ENCODE measurements at places on chromosomes 6 and 20.

DNA sequence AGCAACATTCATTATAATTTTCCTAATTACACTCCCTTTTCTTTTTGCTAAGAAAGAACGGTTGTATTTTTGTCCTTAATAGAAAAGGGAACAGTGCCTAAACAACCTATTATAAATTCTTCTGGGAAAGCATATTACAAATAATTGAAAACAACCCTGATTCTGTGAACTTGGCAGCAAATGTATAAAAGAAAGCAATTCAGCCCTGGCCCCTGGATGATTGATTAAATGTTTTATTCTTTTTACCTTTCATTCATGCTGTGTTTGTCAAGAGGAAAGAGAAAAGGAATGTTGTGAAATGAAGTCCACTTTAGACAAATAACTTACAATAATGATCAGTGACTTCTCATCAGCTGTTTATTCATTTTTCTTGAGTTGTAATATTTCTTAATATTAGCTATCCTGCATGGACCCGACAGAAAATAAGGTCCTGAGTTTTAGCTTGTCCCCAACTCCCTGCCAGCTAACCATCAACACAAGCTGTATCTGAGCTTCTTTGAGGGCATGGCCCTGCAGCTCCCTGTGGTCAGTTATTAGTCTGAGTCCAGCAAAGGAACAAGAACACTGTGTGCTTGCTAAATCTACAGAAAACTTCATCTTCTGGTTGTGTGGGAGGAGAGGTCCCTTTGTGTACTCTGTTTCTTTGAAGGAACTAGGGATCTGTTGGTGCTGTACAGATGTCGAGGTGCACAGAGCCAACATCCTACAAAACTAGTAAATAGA is 248.2 kb downstream of the LAMA2 start:
- ATAC-seq = no peak

GRCh38 chr20:57762531-57763234 is 52.9 kb upstream of the PMEPA1 start:
- ATAC-seq = no peak

DNA sequence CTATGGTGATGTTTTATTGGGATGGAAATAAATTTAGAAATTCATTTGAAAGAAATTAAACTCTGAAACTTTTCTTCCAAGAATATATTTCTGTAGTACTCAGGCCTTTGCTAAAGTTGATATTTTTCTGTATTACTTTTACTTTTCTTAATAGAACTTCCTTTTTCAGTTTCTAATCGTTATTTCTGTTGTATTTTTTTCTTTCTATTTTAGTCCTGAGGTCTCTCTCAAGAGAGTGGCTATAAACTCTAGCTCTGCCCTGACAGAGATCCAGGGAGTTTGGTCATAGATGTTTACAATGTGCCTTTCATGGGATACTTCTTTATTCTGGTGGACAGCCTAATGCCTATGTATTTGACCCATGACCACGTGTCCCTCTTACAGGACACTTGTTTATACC is 51.0 kb downstream of the OR2B6 start:
- ATAC-seq = no peak

DNA sequence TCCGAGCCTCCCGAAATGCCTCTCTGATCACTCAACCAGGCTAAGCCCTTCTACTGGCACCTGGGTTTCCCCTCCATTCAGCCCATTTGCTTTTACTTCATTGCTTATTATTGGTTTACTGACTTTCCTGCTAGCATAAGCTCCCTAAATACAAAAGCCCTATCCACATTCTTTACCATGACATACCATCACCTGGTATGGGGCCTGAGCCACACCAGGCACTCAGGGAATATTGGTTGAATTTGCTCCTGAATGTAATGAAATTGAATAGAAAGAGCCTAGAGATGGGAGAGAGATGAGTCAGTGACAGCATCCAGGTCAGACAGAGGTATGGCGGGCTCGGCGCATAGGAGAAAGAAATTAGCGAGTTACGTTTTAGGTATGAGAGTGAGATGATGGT is 120.0 kb downstream of the CD164 start:
- no peak for ATAC-seq

DNA sequence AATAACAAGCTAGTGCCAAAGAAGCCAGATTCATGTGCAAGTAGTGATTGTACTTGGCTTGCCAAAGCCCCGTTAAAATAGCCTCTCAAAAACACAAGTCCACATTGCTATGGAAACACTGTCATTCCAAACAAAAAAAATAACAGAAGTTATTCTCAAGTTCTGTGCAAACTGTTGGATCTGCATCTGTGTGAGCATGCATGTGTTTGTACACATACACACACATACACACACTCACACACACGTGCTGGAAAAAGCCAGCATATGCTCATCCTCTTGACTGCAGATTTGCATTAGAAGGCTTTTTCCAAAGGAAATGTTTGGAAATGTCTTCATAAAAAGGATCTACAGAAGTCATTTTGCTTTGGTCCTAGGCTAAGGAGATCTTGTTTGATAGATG is 13.4 kb upstream of the CBLN4 start:
- no peak for ATAC-seq

All from SK-N-SH treated with all-trans-retinoic acid at 6 μM for 48 hours (cell line).